Activated CD8-positive, alpha-beta memory T cell treated with anti-CD3 and anti-CD28 coated beads for 1 hour (primary cell): ENCODE measurements at places on chromosomes 7 and 10.

DNA sequence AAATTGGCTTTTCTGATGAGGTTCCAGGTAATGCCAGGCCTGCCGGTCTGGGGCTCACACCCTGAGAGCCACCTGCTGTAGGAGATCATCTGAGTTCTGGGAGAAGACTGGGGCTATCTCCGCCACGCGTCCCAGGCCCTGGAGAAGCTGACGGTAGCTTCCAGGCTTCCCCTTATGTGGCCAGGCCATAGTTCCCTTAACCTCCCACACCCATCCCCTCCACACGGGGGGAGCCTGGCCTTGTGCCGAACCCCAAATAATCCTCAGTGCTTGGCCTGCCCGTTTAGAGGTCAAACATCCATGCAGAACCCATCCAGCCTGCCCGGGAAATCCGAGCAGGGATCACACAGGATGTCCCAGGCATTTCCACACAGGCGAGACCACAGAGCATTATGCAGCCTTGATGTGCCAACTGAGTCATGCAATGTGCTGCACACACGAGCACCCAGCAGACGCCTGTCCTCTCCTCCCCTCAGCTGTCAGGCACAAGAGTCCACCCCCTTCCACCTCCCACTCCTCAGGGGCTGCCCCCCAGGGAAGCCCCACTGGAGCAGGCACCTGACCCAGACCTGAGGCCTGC lies 176.2 kb downstream of the PRKAG2 start:
- no peak for DNase-seq

- no peak for DNase-seq
Measured at GRCh38 chr10:78731675-78732074, 337.1 kb upstream of the ZMIZ1 start.

GRCh38 chr10:30048768-30049517 lies 10.4 kb downstream of the JCAD start:
- no peak for DNase-seq

- DNase-seq: no peak
Measured at GRCh38 chr7:115952832-115953231, 77.7 kb downstream of the TFEC start.

- DNase-seq: no peak
Measured at GRCh38 chr7:30459591-30460245, 18.9 kb downstream of the NOD1 start.

- no peak for DNase-seq
Measured at GRCh38 chr7:49778731-49779270, 5.4 kb downstream of the VWC2 start.

- DNase-seq: no peak
Measured at GRCh38 chr7:495326-495725, 24.3 kb downstream of the PDGFA start.

DNA sequence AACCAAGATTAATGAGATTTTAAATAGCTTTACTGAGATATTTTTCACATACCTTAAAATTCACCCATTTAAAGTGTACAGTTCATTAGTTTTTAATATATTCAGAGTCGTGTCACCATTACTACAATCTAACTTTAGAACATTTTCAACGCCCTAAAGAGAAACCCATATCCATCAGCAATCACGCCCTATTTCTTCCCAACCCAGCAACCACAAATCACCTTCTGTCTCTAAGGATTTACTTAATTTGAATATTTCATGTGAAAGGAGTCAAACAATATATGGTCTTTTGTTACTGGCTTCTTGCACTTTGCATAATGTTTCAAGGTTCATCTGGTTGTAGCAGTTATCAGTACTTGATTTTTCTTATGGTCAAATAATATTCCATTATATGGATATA lies 25.1 kb upstream of the PDZD8 start:
- no peak for DNase-seq

DNA sequence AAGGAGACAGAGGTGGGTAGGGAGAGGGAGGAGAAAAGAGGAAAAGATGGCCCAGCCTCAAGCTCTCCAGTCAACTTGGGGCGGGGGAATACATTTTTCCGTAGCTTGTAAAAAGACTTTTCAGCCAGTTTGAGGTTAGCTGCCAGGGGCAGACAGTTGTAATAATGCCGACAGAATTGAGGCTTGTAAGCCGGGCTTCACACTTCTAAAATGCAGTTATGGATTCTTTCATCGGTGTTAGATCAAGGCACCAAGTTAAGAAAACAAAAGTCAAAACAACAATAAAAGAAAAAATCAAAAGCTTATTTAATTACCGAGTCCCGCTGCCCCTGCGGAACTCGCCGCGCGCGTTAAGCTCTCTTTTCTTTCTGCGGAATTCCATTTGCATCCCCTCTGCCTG lies 448 bp upstream of the EVX1 start:
- no peak for DNase-seq

DNA sequence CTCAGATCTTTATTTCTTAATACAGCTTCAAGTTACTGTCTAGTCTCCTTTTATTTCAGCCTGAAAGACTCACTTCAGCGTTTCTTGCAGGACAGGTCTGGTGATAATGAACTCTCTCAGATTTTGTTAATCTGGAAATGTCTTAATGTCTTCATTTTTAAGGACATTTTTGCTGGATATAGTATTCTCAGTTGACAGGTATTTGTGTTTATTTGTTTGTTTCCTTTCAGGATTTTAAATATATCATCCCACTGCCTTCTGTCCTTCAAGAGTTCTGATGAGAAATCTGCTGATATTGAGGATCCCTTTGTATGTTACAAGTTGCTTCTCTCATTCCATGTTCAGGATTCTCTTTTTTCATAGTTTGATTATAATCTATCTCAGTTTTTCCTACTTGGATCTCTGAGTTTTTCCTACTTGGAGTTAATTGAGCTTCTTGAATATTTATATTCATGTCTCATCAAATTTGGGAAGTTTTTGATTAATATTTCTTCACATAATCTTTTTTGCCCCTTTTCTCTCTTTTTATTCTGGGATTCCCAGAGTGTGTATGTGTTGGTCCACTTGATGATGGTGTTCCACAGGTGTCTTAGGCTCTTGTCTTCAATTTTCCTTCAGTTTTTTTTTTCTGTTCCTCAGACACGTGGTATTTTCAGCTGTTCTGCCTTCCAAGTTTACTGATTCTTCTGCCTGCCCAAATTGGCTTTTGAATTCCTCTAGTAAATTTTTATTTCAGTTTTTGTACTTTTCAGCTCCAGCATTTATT lies 49.9 kb downstream of the PTEN start:
- DNase-seq: no peak

DNA sequence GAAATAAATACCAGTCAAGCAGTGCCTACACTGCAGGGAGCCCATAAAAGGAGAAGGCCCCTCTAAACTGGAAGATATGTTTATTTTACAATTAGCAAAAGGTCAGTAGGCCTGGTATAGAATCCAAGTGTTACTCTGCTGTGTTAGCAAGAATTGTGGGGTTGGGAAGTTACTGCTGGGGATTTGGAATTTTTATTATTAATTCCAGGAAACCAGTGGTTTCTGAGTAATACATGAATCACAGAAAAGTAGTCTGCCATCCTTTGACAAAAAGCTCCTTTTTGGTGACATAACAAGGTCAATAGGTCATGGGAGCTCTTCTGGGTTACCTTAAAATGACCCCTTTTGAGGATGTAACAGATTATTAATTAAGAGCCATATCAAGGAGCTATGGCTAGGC lies 67.4 kb downstream of the ZNF92 start:
- DNase-seq: no peak

GRCh38 chr7:77935652-77936348 lies 137.2 kb downstream of the PHTF2 start:
- no peak for DNase-seq

DNA sequence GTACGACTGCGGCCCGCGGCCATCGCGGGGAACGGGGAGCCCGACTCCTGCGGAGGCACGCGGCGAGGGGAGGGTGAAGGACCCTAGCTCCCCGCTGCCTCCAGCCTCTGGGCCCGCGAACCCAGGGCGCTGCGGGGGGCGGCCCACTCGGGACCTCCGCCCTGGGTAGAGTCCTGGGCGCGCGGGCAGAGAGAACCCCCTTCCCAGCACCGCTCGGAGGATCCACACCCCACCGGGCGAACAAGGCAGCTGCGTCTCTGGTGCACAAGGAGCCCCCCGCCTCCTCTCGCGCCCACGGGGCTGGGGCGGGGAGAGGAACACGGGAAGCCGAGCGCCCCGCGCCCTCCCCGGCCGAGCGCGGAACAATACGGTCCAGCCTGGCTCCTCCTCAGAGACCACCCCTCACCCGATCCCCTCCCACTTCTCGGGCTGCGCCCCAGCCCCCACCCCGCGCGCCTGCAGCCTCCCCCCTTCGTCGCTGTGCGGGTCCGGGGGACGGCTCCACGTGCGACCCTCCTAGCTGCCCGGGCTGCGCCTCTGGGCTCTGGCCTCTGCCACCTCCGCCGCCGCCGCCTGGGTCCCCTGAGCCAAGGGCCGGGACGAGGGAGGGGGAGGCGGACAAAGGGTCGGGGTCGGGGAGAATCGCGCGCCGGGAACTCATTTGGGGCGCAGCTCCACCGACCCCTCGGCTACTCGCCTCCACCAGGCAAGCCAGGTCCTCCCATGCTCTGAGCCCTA lies at the start of gene WDR86:
TSS of gene WDR86 (minus strand) at position 372 of the 738 bp plus-strand sequence. CDS start 449 bp downstream, outside the sequence.
- no peak for DNase-seq

- peak; percentile 50 for DNase-seq
Measured at GRCh38 chr10:119079599-119080520, 757 bp downstream of the EIF3A start.

DNA sequence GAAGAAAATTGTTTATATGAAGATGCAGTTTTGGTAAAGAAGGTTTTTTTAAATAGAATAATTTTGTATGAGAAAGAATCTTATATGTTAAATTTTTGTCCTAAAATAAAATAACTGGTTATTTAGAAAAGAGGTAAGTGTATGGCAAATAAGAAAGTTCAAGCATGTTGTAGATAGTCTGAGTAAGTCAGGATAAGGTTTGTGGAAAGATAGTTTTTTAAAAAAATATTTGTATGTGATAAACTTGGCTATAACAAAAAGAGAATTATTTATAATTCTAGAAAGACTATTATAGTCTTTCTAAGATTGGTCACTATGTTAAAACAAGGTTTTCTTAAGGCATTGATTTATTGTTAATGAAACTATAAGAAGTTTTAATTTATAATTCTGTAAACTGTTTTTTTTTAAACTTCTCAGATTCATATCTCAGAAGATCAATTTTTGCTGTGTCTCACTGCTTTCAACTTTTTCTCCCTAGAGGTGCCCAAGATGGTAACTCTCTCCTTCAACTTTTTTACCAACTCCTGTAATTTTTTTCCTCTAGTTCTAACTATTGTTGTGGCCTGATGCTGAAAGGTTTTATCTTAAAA lies 698.6 kb downstream of the CCSER2 start:
- DNase-seq: no peak

- DNase-seq: no peak
Measured at GRCh38 chr7:122532406-122533269, 166.3 kb downstream of the RNF133 start.

- no peak for DNase-seq
Measured at GRCh38 chr10:17113346-17113745, 16.3 kb downstream of the CUBN start.

DNA sequence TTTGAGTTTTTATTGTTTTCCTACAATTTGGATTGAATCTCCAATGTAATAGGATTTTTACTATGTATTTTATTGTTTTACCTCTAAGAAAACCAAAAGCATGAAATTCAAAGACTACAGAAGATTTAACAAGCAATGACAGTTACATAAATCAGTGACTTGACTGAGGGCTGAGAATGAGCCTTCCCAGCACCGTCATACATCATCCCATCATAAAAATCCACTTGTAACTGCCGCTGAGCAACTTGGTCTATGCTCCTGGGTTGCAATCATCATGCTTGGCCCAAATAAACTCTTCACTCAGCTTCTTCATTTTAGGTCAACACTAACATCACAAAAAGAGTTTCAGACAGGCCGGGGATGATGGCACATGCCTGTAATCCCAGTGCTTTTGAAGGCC lies 13.5 kb downstream of the LARP4B start:
- DNase-seq: no peak

- DNase-seq: no peak
Measured at GRCh38 chr10:77274046-77274795, 363.4 kb downstream of the KCNMA1 start.

- no peak for DNase-seq
Measured at GRCh38 chr7:106205621-106206222, 79.1 kb downstream of the NAMPT start.

GRCh38 chr10:73648975-73649829 lies 6.6 kb downstream of the SYNPO2L start:
- no peak for DNase-seq

DNA sequence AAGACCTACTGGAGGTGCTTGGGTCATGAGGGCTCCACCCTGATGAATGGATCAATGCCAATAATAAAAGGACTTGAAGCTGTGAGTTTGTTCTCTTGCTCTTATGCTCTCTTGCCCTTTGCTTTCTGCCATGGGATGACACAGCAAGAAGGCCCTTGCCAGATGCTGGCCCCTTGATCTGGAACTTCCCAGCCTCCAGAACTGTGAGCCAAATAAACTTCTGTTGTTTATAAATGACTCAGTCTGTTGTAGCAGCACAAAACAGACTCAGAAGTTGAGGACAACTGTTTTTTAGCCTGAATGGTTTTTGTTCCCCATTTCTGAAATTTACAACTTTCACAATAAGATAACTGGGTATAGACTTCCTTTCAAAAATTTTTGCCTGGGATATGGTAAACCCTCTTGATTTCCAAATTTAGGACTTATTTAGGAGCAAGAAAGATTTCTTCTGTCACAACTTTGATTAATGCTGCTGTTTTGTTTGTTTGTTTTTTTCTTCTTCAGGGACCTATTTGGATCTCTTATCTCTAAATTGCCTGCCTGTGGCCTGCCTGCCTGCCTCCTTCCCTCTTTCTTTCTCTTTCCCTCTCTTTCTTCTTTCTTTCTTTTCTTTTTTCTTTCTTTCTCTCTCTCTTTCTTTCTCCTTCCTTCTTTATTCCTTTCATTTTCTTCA lies 12.1 kb downstream of the ENTPD1 start:
- DNase-seq: no peak
